Stimulated activated CD4-positive, alpha-beta T cell treated with anti-CD3 and anti-CD28 coated beads, Interleukin-2, amount 100 ng/mL, for 24 hours (primary cell): ENCODE measurements at places on chromosomes 6 and 20.

- no peak for DNase-seq
Measured at GRCh38 chr20:25310921-25311728, 63.2 kb downstream of the PYGB start.

- no peak for DNase-seq
Measured at GRCh38 chr6:50864601-50865000, 45.9 kb downstream of the TFAP2B start.

DNA sequence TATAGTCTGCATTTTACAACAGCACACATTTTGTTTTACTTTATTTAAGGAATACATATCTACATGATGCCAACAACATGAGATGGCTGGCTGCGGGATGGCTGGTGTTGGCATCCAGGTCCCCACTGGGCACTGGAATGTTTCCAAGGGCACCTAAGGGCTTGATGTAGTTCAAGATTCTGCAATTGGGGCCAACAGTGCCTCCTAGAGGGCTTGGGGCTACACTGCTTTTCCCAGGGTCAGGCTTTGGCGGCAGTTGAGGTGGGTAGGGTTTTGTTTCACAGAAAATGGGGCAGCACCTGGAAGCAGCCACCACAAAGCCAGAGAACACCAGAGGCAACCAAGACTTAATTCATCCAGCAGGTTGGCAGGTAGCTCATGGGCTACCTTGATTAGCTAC, 202.2 kb upstream of the PRND start:
- no peak for DNase-seq

DNA sequence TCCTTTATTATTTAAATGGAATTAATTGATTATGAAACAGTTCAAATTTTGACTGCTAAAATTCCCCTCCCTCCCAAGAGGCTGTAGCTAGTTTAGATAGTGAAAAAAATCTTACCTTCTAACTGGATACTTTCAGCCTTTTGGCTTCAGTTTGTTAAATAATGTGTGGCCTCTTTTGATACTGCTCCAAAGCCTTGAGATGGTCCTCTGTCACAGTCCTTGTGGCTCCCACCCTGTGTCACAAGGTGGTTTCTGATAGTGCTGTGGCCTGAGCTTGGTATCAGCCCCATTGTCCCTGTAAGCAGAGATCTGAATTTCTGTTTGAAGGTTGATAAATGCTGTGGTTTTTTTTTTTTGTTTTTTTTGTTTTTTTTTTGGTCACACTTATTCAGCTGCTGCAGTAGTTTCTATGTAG, 20.8 kb downstream of the PANK2 start:
- DNase-seq: no peak

DNA sequence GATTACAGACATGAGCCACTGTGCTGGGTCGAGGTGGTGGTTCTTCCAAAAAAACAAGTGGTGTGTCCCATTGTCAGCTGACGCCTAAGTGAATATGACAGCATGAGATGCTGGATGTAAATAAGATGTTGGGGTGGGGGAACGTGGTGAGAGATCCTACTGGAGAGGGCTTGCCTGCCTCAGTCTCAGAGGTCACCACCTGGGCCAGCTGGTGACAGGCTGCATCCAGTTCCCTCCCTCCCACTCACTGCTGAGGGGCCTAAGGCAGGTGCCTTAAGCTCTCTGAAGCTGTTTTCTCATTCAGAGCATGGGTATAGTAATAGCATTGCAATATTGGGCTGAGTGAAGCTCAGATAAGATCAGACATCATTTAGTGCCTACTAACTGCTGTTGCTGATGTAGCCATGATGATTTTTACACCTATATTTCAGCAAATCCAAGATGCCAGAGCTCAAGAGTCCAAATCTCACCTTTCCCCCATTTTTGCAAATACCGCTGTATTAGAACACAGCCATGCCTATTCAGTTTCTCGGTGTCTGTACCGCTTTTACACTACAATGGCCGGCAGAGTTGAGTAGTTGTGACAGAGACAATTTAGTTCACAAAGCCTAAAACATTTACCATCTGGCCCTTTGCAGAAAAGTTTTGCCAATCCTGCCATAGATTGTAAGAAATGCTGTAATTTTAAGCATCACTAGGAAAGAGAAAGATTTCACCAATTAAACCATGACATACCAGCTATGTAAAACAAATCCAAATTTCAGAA, 171.3 kb downstream of the ANKRD60 start:
- no peak for DNase-seq

DNA sequence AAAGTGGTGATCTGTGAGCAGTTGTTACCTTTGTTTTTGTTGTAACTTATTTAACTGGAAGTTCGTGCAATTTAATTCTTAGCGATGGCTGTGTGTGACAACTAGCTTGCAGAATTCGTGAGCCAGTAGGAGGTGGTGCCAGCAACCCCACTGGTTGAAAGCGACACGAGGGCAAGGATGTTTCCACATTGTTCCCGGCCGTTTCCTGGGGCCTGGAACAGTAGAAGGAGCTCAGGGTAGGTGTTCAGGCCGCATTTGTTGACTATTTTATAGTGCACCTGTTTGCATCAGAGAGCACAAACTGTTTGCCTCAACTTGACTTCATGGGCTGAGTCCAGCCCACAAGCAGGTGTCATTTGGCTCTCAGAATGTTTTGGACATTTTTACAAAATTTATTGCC, 112.1 kb upstream of the PTPN1 start:
- DNase-seq: no peak

DNA sequence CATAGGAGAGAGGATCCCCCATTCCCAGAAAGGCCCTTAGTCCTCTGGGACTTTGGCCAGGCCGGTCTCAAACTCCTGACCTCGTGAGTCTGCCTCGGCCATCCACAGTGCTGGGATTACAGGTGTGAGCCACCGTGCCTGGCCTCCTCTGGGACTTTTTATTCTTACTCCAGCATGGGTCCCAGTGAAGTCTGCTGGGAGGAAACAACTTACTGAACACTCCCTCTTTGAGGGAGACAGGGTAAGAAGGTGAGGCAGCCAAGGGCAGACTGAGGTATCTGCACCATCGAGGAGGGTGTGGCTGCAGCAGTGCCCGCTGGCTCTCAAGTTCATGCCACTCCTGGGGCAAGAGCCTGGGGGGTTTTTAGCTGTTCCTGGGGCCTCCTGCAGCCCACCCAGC, 2.4 kb downstream of the BAK1 start:
- DNase-seq: no peak

DNA sequence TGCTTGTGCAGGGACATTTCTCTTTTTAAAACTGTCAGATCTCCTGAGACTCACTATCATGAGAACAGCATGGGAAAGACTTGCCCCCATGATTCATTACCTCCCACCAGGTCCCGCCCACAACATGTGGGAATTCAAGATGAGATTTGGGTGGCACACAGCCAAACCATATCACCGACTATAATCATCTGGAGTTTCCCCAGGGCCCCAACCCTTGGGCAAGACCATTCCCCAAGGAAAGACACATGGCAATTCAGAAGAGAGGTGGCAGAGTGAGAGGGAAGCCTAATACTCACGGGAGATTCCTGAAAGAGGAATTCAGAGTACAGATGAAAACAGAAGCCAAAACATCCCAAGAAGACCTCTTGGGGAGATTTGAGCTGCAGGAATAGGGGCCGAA, 291.0 kb upstream of the PLCB4 start:
- no peak for DNase-seq

GRCh38 chr6:12939314-12939713, 222.7 kb downstream of the PHACTR1 start:
- no peak for DNase-seq

- DNase-seq: no peak
Measured at GRCh38 chr6:44733868-44734267, 346.4 kb downstream of the CDC5L start.

- DNase-seq: no peak
Measured at GRCh38 chr6:16762268-16762549, 949 bp upstream of the ATXN1 start.

- no peak for DNase-seq
Measured at GRCh38 chr6:859936-860335, 167.0 kb upstream of the EXOC2 start.

DNA sequence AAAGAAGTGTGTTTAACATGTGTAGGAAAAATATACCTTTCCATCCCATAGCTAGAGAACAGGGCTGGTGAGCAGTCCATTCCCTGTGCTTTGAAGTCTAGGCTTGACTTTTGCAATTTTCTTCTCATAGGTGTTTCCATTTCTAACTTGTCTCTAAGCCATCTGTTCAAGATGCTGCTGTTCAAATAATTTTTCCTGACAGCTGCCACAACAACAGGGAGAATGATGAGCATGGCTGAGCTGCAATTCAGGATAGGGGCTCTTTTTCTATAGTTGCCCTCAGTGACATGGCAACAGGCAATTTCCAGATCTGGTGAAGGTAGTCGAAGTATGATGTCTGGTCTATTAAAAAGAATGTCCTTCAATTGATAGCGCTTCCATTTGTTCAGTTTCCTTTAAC, 103.0 kb upstream of the HS3ST5 start:
- DNase-seq: no peak

DNA sequence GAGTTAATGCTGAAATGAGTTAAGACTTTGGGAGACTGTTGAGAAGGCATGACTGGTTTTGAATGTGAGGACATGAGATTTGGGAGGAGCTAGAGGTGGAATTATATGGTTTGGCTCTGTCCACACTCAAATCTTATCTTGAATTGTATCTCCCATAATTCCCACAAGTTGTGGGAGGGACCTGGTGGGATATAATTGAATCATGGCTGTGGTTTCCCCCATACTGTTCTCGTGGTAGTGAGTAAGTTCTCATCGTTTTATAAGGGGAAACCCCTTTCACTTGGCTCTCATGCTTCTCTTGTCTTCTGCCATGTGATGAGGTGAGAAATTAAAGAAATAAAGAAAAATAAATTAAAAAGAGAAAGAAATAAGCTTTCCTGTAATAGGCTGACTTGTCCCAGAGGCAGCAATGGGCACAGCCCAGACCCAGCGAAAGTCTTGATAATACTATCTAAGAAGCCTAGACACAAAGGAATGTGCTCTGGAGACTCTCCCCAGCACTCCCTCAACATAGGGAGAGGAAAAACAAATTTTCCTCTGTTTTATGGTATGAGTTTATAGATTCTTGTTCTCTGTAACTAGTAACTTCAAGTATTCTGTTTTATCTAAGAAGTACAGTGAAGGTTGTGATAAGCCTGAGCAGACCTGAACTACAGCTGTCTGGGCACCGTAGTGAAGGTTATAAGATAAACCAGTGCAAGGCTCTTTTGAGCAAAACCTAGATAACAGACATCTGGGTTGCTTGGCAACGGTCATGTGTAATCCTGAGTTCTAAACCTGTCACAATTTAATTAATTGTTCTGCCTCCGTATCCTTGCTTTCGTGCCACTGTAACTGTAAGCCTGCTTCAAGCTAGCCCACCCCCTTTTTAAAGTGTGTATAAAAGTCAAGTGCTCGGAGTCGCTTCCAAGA, 88.9 kb upstream of the ECI2 start:
- DNase-seq: no peak

DNA sequence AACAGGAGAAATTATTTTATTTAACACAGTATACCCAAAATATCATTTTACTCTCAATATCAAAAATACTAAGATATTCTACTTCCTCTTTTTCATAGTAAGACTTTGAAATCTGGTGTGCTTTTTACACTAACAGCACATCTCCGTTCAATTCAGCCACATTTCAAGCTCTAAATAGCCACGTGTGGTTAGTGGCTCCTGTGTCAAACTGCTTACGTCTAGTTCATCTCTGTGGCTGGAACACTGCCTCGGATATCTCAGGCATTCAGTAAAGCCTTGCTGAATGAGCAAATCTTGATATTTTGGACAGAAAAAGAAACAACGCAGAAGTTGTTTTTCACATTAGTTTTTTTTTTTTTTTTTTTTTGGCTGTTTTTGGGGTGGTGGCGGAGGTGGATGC, 136.1 kb downstream of the EYA4 start:
- DNase-seq: no peak
